ENCODE measurements at places on chromosomes 3 and 15.
A peak's percentile ranks its signal among the peaks of the same experiment; 100 is the strongest.

DNA sequence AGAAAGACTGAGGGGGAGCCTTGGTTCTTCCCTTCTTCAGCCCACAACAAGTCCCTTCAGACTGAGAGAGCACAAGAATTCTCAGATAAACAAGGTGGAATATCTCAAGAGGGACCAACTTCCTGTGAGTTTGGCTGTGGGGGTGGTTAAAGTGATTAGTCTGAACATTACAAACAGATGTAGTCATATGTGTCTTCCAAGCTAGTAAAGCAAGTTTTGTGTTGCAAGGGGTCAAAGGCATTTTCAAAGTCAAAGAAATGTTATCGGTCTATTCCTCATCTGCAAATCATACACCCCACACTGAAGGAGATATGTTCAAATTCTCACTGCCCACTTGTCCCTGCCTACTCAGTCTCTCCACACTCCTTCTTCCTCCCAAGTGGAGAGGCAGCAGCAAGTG is 242.5 kb downstream of the FAM43A start:
- DNase-seq: peak; percentile 67

GRCh38 chr3:157844800-157845565 is 261.2 kb downstream of the SHOX2 start:
- peak; percentile 27 for DNase-seq

GRCh38 chr15:29014493-29014892 is 128.7 kb downstream of the APBA2 start:
- no peak for DNase-seq

GRCh38 chr3:107077391-107077790 is 299.8 kb upstream of the CCDC54 start:
- DNase-seq: no peak

GRCh38 chr3:169666376-169667165 is 3.1 kb upstream of the MECOM start:
- DNase-seq: no peak

- no peak for DNase-seq
Measured at GRCh38 chr3:177448987-177449359, 251.7 kb upstream of the TBL1XR1 start.

- peak; percentile 97 for DNase-seq
Measured at GRCh38 chr15:67024314-67024997, 40.9 kb upstream of the SMAD3 start.

DNA sequence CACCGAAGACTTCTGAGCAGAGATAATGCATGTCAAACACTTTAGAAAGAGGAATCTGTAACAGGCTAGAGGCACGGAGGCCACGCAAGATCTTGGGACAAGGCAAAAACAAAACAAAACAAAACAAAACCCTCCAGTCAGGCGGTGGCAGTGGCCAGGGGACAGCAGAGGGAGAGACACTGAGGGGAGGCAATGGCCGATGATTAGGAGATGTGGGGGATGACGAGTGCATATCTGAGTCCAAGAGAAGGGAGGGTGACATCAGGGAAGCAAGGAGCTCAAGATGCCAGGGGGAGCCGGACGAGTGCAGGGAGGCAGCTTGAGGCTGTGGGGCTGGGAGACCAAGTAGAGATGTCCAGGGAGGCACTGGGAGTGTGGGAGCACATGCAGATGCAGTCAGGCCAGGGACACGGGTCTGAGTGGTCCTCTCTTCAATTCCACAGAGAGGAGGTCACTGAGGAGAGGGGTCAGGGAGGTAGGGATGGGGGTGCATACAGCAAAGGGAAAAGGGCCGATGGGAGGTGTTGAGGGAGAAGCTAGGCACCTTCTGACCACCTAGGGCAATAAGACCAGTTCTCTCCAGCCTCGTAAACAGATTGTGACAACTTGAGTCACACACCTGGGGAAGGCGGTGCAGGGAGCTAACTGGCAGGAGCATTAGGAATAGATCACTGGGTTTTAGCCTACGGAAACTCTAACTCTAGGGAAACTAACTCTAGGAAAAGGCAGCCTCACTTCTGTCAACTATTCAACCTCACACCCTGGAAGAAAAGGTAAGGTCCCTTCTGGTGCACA is 29.6 kb downstream of the SLCO2A1 start:
- DNase-seq: no peak

- no peak for DNase-seq
Measured at GRCh38 chr3:58116161-58116955, 94.4 kb downstream of the DNASE1L3 start.

- no peak for DNase-seq
Measured at GRCh38 chr15:67156426-67156825, 91.0 kb downstream of the SMAD3 start.

DNA sequence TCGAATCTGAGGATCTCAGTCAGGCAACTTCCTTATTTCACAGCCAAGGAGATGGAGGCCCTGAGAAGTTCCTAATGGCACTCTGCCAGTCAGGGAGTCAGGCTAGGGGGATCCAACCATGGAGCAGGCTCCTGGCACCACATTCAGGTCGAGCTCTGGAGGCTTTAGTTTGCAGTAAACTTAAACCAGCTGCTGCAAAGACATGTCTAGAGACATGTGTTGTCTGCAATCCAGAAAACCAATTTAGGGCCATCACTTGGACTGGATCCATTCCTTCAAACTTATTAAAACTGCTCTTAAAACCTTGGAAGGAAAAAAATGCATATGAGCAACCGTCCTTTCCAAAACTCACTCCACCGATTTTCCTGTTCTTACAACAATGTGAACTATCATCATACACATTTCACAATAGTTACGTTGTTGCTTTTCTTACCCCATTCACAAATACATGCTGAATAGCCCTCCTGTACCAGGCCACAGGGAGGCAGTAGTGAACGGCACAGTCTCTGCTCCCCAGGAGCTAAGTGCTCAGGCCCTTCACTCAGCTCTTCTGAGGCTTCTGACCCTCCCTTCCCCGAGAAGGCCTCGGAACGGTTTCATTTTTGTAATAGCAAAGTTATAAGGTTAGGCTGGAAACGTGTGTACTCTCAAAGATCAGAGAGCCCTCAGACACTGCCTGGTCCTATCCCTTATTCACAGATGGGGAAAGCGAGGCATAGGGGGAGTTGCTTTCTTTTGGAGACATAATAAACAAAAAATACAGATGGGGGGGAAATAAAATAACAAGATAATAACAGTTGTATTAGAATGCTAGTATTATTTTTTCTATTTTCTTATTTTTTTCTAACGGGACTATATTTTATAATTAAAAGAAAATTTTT is 20.1 kb downstream of the RFT1 start:
- DNase-seq: peak; percentile 57

- no peak for DNase-seq
Measured at GRCh38 chr3:8755097-8755496, 14.3 kb downstream of the OXTR start.

- no peak for DNase-seq
Measured at GRCh38 chr3:31789429-31789828, 191.6 kb downstream of the OSBPL10 start.

DNA sequence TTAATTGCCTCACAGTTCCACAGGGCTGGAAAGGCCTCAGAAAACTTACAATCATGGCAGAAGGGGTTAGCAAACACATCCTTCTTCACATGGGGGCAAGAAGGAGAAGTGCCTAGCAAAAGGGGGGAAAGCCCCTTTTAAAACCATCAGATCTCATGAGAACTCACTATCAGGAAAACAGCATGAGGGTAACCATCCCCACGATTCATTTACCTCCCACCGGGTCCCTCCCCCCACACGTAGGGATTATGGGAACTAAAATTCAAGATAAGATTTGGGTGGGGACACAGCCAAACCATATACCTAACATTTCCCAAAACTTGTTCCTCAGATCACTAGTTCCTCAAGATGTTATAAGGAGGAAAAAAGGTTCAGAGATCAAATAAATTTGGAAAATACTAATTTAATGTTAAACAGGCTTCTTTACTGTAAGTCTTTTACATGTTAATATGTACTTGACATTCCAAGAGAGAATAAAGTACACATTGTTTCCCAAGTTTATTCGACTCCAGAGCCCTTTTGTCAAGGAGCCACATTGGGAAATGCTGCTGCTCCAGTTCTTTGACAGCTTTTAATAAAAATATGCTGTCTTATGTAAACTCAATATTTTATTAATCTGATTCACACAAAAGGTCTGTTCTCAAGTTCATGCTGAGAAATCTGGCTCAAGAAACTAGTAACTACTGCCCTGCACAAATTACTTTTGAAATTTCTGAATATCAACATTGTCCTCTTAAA is 17.8 kb downstream of the HERC1 start:
- no peak for DNase-seq

DNA sequence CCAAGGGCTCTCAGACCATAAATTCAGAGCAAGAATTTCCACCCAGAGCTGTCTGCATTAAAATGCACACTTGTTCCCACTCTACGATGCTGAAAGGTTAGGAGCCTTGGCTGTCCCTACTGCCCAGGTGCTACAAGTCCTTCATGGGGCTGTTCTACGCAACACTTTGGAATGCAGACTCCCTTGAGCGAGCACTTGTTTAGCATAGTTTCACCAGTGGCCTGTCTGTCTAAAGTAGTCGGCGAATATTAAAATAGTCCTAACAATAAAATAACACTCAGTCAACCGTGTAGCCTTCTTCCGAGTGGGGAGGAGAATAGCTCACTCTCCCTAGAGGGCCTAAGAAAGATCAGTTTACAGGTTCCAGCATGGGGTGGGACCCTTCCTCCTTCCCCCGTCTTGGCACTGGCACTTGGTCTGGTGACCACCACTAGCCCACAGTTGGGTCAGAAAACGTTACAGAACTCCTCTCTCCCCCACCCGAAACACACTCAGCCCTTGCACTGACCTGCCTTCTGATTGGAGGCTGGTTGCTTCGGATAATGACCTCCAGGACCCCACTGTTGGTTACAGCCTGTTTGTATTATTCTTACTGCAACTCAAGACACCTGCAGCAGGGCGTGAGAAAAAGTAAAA is at the start of gene CLDN16:
CLDN16 (plus strand) TSS at position 586 of the 636 bp plus-strand sequence. CDS start 167 bp downstream, outside the sequence.
- DNase-seq: no peak

DNA sequence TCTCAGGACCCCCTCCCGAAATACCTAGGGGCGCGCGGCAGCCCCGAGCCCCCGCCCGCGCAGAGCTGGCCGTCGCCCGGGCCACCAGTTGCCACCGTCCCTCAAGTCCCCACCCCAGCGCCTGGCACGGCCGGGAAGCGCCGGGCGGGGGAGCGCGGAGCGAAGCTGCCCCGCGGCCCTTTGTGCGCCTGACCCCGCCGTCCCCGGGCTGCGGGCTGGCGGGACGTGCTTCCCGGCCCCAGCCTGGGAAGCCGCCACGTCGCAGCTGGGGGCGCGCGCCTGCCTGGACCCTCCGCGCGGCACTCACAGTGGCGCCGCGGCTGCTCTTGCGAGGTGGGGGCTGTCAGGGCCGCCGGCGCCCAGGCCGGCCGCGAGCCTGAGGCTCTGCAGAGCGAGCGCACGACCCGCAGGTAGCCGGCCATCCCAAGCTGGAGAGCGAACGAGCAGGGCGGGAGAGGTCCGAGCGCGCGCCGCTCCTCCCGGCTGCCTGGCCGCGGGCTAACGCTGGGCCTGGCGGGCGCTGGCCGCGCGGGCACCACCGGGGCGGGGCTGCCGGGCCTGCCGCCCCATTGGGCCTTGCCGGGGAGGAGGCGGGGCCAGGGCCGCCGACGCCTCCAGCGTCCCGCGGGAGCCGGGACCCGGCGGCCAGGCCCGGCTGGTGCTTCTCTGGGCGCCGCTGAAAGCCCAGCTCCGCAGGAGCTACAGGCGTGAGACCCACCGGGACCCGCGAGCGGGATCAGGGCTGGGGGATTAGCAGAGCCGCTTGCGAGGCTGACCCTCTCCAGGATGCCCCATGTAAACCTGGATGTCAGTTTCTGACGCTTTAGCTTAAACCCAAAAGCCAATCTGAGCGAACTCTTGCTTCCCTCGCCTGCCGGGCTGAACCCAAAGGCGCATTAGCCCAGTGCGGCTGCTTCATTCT is at the start of gene IDH2:
IDH2 (minus strand) TSS at position 500 of the 922 bp plus-strand sequence; CDS start at position 422, 78 bp downstream.
- peak; percentile 85 for DNase-seq

DNA sequence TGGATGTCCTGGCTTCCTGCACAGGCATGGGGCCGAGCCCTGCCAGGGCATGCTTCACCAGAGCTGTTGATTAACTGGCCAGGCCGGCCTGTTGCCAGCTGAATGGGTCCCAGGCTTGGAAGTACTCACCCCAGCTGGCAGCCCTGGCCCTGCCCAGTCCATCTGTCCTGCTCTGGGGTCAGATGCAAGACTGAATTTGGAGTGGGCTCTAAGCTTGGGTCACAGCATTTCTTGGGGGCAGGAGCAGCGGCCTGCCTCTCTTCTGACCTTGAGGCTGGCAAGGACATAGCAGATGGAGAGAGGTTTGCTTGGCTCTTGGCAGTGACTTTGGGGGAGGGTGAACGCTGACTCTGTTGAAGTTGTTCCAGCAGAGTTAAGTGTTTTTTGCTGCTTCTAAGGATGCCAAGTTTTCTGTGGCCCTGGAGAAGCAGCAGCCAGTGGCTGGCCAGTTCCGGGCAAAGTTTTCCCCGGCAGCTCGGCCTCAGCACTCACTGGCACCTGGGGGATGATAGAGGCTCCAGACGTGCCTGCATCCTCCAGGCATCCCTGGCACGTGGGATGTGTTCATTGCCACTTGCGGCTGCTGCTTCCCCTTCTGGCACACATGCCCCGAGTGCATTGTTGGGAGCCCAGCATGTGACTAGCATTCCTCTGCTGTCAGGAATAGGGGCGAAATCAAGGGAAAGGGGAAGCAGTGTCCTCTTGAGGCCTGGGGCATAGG is 22.9 kb downstream of the PDIA5 start:
- DNase-seq: no peak

DNA sequence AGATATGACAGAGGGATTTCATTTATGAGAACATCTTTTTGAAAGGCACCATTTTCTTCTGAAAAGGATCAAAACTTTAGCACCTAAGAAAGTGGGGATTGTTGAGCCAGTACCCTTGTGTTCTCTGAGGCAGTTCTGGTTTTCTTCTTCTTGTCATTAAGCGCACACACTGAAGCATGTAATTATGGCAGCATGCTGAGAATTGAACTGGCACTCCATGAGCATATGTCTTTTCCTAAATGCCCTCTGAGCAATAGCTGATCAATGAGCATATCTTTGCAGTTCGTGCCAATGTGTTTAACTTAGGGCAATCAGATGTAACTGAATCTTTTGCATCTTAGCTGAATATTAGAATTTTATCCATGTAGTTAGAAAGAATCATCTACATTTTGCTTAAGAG is 53.9 kb upstream of the VGLL3 start:
- DNase-seq: no peak

Data from EL (cell line).